ENCODE measurements at places on chromosomes 11 and 22. TPM values are rescaled to one million over a fixed set of nuclear protein-coding genes. Genes with fewer than 3 reads are reported as not detected.

The KRTAP5-11 gene
- total RNA-seq: 2.2 TPM

The KRTAP5-1 gene
- total RNA-seq: 0.30 TPM

The NLRP10 gene
- total RNA-seq: 5.0 TPM

The ROM1 gene
- total RNA-seq: 1.5 TPM

The MYRF gene
- total RNA-seq: 0.30 TPM

The DEPDC7 gene
- 6.0 TPM for total RNA-seq

The OR51E1 gene
- 1.1 TPM for total RNA-seq

The SLC22A25 gene
- 0.10 TPM for total RNA-seq

Data from skin of body (tissue), 3 donors.